Upper lobe of right lung (tissue), 1 donor: ENCODE measurements at places on chromosomes 1 and 21. TPM values are rescaled to one million over a fixed set of nuclear protein-coding genes. Genes with fewer than 3 reads are reported as not detected.

DNA sequence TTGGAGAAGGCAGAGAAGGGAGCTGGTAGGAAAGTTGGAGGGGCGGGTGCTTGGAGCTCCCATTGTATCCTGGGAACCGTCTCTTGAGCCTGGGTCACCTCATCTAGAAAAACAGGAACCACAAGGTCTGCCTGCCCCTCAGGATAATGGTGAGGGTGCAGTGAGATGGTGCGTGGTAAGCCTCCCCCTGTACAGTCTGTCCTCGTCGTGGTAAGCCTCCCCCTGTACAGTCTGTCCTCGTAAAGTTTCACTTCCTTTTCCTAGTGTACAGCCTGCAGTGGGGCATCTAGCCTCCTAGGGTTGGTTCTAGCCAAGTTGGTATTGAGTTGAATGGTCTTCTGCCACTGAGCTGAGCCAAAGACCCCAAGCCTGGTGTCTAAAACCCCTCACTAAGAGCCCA is 66.5 kb upstream of the IGSF21 start:
- no peaks in the 10 kb centered on the region for H3K4me1 ChIP-seq
- H3K27ac ChIP-seq, result no peak overlapping the region
- DNase-seq, result no peak
- H3K27me3 ChIP-seq, result peaks cover 17% of the 10 kb centered on the region
- H3K4me3 ChIP-seq, result no peak overlapping the region
- H3K36me3 ChIP-seq, result no peaks in the 10 kb centered on the region

DNA sequence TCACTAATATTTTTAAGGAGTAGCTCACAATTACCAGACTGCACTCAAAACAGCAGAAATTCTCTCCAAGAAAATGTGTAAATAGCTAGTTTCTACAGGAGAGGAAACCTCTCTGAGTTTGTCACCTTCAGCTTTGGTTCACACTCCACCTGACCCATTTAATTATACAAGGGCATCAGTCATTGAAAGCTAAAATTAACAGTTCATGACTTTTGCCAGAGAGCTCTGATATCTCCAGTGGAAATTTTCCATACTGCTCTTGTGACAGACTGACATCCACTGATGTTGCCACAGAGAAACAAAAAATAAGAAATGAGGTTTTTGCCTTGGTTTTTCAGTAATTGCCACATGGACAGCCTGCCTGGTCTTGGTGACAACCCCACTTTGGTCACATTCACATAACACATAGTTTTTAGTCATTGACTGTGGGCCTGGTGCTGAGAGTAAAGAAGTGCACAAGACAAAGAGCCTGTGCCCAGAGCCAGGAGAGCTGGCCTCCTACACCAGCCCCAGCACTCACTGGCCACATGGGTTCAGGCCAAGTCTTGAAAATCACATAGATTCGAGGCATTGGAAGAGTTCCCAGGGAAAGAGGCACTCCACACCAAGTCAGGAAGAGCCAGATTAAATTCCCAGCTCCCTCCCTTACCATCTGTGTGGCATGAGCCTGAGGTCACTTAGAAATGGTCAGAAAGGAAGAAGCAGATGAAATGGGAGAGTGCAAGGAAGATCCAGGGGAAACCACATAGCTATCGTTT is 13.8 kb upstream of the SIM2 start:
- no peak for DNase-seq
- no peak overlapping the region for H3K4me3 ChIP-seq
- peaks cover 74% of the 10 kb centered on the region for H3K27me3 ChIP-seq
- no peak overlapping the region for H3K27ac ChIP-seq

Gene ZNF695
- not detected for total RNA-seq

- DNase-seq, result no peak
- H3K36me3 ChIP-seq, result no peaks in the 10 kb centered on the region
- peaks cover 30% of the 10 kb centered on the region for H3K4me1 ChIP-seq
- no peaks in the 10 kb centered on the region for H3K27me3 ChIP-seq
- H3K27ac ChIP-seq, result no peak overlapping the region
Measured at GRCh38 chr1:8651236-8651890, 166.1 kb downstream of the RERE start.
